ENCODE measurements at places on chromosomes 13 and 19.

DNA sequence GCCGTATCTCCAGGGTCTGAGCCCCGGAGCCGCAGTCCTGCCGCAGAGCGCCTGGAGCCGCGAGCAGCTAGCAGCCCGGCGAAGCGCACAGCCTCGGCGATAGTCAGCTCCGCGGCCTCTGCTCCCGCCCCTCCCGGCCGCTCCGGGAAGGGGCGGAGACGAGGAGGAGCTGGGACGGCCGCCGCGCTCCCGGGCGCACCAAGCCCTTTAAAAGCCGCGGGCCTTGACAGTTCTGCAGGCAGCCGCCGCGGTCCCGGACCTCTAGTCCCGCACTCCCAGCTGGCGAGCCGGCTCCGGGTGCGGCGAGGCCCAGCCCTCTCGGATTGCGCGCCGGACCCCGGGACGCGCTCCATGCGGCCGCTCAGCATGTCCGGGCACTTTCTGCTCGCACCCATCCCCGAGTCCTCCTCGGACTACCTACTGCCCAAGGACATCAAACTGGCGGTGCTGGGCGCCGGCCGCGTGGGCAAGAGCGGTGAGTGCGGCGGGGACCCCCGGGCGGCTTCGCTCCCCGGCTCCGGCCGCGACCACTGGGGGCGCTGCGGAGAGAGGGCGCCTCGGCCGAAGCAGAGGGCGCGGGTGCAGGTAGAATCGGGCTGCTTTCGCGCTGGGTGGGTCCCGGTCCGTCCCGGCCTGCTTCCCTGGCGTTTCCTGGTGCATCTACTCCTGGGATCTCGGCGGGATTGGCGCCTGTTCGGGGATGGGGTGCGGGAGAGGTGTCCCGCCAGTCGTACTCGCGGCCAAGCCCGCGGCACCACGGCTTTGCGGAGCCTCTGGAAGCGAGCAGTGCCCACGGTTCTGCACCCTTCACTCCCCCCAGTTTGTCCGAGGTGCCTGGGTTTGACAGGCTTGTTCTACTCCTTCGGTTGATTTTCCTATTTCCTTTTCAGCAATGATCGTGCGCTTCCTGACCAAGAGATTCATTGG, at the start of gene RASL11A:
Gene RASL11A, plus strand, starts transcription at position 237 of the 927 bp plus-strand sequence. Its CDS starts 115 bp downstream, at position 352.
- peak; percentile 89 for DNase-seq

- no peak for DNase-seq
These were observed 43.3 kb downstream of the DLEU7 start for GRCh38 chr13:50800091-50800739.

GRCh38 chr19:49071860-49072547, 495 bp downstream of the KCNA7 start:
- DNase-seq = no peak

DNA sequence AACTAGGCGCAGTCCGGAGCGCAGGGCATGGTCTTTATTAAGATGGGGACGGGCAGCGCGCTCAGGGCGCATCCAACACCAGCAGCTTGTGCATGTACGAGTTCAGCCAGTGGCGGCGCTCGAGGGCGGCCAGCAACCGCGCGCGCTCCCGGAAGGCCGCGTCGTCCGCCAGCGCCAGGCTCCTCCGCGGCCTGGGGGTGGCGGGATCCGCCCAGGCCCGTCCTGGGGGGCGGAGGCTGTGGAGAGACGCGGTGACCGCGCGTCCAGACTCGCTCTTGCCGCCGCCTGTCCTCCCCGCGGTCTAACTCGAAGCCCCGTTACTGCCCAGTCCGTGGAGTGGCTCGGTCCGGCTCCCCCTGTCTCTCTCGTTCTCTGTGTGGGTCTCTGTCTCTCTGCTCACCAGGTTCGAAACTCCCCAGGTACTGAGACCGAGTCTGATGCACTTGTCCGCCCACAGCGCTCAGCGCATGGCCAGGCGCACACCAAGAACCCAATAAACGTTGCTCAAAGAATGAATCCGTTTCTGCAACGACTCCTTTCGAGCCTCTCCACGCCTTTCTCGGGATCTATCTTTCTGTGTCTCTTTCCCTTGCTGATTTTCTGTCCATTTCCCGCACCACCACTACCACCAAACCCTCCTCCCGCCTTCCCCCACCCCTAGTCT, 702 bp downstream of the PTH2 start:
- peak; percentile 54 for DNase-seq

- no peak for DNase-seq
These were observed 56.0 kb upstream of the LDLR start for GRCh38 chr19:11033251-11033650.

- no peak for DNase-seq
These were observed 223.5 kb upstream of the SLC10A2 start for GRCh38 chr13:103289681-103290080.

- no peak for DNase-seq
These were observed 191.6 kb downstream of the SHISA2 start for GRCh38 chr13:25860265-25860664.

DNA sequence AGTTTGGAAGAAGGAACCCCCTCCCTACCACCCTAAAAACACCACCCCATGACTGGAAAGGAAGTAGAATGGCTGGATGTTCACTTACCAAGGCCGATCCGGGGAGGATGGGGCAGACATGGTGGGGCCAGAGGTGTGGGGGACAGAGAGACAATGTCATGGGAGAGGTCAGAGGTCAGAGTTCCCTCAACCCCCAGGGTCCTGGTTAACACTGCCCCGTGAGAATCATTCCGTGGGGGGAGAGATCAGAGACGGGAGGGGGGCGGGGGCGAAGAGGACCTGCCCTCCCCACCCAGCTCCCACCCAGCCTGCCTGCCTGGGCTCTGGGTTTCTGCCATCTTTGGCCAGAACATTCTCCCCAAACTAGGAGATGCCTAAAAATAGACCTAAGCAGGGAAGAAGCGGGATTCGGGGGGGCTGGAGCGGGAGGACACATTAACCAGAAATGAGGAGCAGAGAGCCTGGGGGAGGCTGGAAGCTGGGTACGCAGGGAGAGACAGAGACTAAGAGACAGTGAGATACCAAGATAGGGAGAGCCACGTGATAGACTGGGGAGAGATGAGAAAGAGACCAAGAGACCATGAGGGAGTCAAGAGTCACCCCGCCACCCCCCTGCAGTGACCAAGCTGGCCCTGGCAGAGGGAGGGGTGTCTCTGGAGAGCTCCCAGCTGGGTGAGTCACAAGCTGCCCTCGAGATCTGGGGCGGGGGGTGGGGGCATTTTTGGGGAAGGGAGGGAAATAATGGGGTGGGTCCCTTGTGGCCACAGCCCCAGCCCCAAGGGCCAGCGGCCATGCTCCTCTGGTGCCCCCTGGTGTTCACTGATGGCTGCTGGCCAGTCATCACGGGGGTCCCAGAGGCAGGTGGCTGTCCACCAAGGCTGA, 6.1 kb upstream of the KANK2 start:
- DNase-seq = peak; percentile 56

DNA sequence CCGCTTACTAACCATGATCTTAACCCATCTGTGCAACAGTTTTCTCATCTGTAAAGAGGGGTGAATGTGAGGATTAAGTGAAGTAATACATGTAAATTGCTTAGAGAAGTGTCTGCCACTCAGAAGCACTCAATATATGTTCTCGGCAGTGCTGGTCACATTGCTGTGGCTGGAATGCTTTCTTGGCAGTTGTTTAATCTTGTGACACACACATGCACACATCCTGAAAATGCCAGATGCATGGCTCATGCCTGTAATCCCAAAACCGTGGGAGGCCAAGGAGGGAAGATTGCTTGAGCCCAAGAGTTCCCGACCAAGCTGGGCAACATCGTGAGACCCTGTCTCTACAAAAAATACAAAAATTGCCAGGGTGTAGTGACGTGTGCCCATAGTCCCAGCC, 4.9 kb upstream of the DMKN start:
- DNase-seq = no peak

DNA sequence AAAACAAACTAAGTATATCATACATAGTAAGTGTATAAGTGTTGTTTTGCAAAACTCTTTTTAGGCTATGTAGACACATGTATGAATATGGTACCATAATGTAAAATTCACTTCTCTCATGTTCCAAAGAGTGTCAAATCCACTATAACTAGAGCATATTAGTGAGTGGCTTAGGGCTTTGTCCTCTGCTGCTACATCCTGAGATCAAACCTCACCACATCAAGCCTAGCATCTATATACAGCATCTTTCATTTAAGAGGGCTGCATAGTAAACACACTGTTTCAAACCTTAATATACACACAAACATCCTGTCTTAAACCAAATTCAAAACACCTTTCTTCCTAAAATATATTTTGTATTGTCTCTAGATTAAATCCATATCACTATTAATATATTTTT, 38.7 kb downstream of the ELF1 start:
- DNase-seq = no peak

GRCh38 chr19:55495646-55496349, 7.6 kb downstream of the SSC5D start:
- DNase-seq = no peak

DNA sequence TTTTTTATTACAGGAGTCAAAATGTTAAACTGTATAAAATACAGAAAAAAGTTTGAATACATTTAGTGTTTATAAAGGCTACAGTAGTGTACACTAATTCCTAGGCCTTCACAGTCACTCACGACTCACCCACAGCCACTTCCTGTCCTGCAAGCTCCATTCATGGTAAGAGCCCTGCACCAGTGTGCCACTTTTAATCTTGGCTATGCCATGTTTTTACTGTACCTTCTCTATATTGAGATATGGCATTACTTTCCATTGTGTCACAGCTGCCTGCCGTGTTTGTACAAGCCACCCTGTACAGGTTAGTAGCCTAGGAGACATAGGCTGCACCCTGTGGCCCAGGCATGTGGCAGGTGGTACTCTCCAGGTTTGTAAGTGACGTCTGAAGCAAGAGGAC, 32.1 kb downstream of the C1QTNF9 start:
- no peak for DNase-seq

DNA sequence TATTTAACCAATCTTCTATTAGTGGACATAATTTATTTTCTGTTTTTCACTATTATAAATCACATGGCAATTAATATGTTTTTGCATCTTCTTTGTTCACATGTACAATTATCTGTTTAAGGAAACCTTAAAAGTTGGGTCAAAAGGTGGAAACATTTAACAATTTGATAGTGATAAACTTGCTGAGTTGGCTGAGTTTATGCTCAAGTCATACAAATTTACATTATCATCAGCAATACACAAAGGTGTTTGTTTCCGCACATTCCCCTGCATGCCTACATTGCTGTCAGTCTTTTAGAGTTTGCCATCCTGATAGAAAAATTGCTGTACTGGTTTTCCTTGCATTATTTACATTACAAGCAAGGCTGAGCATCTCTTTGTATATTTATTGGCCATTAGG, 139.5 kb downstream of the KCNRG start:
- DNase-seq = no peak

GRCh38 chr19:4596033-4596904, 36.8 kb upstream of the SEMA6B start:
- no peak for DNase-seq

All from suppressor macrophage treated with lipopolysaccharide for 4 hours (primary cell).